ENCODE measurements at places on chromosomes 16 and 17.
A peak's percentile ranks its signal among the peaks of the same experiment; 100 is the strongest.

- DNase-seq = no peak
Observed at GRCh38 chr17:44335564-44335963, 9.5 kb upstream of the GRN start.

DNA sequence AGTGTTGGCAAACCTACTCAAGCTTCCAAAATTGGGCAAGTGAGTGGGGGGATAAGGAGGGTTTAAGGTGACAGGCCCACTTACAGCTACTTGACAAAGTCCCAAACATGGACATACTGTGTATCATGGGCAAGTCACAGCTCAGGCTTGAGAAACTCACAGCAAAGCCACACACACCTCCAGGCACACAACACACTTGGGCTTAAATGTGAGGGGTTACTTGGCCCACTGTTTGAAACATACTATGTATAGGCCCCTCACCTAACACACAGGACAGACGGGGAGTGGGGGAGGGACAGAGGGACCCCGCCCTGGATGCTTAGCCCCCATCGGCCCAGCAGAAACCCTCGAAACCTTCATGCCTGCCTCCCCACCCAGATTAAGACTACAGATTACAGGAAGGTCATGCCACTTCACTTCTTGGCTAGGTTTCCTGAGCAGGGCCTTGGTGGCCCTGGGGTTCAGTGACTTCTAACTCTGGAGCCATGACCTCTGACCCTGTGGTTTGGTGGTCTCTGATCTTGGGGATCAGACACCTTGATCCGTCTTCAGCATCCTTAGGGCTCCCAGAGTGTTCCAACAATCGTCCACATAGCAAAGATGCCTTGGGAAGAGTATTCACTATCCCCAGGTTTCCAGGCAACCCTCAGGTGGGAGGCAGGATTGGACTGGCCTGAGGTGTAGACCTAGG lies 2.3 kb upstream of the SAMD14 start:
- DNase-seq = peak; percentile 51

DNA sequence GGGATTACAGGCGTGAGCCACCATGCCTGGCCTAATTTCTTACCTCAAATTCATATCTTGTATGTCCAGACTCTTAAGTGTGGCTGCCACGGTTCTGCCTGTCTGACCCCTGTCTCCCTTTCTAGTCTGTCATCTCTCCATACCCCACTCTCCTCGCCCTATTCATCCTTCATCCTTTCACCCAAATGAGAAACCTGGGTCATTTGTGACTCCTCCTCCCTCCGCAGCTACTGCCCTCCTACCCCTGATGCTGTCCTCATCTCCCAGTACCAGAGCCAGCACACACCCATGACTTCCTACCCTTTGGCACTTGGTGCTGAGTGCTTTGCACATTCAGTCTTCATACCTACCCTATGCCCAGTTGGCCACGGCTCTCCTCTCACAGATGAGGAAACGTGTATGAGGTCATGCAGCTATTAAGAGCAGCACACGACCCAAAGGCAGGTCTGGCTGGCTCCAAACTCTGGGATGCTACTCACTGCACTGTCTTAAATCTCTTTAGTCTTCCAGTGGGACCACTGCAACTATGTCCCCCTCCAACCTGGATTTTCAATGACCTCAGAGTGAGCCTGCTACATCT lies 1.6 kb downstream of the SPATA32 start:
- DNase-seq = no peak

DNA sequence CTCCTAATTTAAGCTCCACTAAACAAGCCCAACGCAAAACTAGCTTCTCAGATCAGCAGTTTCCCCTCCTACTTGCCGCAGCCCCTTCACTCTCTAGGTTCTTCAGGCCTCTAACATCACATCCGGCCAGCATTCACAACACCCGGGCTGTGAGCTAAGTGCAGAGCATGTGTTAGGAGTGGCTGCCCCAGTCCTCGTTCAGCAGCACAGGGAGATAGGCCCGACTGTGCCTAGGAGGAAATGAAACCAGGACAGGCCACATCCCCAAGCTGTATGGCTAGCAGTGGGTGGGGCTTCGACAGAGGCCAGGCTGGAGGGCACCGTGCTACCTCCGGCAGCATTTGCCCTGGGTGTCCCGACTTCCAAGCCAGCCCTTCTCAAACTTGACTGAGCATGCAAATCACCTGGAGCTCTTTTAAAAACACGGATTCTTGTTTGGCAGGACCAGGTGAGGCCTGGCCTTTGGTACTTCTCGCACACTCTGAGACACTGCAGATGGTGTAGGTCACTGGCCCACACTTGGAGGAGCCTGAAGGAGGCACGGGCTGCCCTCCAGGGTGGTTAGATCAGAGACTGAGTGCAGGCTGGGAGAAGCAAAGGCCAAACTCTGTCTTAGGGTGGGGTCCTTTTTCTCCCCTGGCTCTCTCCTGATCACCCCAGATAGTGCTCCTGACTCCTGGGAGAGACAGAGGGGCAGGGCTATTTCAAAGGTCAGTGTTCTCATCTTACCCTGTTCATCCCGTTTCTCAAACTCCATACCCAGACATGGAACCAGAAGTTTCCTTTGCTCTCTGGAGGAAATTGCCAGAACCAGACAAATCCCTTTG lies 202.0 kb downstream of the C16orf78 start:
- peak; percentile 79 for DNase-seq

DNA sequence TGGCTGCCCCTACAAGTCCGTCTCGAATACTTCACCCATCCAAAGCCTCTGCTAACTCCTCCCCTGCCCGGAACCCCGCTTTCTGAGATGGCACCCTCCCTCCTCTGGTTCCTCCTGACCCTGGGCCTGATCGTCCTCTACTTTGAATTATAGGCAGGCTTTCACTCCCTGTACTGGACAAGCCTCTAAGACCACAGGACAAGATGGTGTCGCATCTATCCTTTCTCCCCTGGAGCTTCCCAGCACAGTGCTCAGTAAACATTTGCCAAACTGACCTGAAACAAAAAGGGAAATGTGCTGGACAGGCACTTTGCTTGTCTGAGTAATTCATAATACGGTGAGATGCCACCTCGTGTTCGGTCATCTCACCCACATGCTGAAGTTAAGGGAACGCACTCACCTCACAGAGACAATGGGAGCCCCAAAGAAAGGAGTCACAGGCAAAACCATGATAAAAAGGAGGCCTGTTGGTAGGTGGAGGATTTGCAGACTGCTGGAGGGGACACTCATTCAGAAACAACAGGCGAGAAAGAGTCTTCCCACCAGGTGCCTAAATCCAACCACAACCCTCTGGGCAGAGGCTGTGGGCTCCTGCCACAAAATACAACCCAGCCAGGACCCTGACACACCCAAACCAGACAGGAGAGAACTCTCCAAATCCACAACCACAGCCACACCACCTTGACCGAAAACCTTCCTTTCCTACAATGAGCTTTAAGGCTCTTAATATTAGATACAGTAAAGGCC lies 28.2 kb downstream of the SNN start:
- no peak for DNase-seq

- DNase-seq = no peak
Observed at GRCh38 chr17:4317610-4318009, 48.9 kb downstream of the UBE2G1 start.

- no peak for DNase-seq
Observed at GRCh38 chr17:205148-205669, 23.8 kb upstream of the DOC2B start.

DNA sequence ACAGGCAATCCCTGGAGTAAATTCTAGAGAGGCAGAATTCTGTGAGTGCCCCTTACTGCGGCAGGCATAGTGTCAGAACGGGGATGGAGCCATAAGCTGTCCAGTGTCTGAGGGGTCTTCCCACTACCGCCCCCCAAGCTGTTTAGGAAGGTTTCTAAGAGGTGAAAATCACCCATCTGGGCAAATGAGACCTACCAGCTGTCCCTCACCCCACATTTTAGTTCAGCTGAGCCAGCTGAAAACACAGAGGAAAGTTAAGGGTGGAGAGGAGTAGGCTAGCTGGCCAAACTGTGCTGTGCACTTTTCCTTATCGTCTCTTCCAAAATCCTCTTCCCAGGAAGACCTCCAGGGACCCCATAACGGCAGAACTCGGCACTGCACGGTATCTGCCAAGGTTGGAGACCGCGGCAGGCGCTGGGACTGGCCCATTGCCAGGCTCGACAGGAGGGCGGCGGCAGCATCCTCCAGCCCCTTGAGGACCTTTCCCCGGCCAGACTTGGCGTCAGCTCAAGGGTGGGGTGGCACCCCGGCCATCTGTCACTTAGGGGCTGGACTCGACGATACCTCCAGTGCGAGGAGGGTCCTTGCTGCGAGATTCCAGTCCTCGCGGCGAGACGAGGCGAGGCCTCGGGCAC lies 955 bp downstream of the ACLY start:
- DNase-seq = no peak

GRCh38 chr17:75031972-75032719 lies 14.6 kb downstream of the ATP5PD start:
- DNase-seq = peak; percentile 72

DNA sequence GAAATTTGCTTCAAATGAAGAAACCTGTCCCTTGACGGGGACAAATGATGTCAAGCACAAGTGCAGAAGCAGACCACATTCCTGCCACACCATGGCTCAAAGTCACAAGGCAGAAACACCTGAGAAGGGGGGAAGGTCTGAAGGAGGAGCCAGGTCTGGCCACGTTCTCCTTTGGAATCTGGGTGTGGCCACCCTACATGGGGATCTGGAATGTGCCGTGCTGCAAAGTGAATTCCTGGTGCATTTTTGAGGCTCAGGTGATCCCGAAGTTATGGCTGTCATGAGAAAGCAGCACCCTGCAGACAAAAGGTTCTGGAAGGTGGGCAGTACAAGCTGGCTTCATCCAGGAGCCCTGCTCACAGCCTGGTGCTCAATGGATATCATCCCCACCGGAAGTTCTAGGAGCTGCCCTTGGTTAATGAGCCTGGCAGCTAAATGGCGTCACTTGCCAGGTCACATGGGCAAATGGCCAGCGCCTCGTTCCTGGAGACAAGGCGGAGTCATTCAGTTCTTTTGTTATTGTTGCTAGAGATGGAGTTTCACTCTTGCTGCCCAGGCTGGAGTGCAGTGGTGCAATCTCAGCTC lies 20.1 kb upstream of the ADCY9 start:
- DNase-seq = no peak

DNA sequence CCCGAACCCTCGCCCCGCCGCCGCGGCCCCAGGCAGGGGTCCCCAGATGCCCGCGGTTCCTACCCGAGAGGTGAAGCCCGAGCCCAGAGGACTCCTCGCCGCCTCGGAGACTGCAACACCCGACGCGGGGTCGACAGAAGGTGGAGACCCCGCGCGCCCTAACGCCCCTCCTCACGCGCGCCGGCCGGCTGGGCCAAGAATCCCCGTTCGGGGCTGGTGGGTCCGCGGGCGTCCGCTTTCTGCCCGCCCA lies 515 bp downstream of the SUMO2 start:
- no peak for DNase-seq

GRCh38 chr17:50903604-50904517 lies 37.7 kb upstream of the TOB1 start:
- no peak for DNase-seq

DNA sequence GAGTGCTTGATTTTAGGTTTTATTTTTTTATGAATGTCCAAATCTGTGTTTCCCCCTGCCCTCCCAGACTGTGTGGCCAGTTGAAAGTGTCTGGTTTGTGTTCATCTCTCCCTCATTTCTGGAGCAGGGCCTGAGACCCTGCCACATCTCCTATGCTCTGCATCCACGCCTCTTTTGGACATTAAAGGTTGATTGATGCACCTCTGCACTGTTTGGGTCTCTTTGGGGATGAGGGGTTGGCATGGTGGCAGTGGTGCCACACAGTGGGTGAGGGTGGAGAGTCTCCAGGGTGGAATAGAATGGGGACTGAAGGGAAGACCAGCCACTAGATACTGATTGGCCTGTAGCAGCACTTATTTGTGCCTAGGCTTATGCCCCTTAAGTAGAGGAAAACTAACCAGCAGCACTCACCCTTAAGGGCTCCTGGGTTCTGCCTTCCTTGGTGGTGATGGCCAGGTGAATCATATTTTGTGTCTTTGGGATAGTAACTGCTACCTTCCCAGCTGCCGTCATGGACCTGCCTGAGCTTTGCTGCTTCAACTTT lies 7.9 kb downstream of the DYNLL2 start:
- DNase-seq = no peak

GRCh38 chr17:36696805-36697204 lies 95.4 kb downstream of the MRM1 start:
- no peak for DNase-seq

DNA sequence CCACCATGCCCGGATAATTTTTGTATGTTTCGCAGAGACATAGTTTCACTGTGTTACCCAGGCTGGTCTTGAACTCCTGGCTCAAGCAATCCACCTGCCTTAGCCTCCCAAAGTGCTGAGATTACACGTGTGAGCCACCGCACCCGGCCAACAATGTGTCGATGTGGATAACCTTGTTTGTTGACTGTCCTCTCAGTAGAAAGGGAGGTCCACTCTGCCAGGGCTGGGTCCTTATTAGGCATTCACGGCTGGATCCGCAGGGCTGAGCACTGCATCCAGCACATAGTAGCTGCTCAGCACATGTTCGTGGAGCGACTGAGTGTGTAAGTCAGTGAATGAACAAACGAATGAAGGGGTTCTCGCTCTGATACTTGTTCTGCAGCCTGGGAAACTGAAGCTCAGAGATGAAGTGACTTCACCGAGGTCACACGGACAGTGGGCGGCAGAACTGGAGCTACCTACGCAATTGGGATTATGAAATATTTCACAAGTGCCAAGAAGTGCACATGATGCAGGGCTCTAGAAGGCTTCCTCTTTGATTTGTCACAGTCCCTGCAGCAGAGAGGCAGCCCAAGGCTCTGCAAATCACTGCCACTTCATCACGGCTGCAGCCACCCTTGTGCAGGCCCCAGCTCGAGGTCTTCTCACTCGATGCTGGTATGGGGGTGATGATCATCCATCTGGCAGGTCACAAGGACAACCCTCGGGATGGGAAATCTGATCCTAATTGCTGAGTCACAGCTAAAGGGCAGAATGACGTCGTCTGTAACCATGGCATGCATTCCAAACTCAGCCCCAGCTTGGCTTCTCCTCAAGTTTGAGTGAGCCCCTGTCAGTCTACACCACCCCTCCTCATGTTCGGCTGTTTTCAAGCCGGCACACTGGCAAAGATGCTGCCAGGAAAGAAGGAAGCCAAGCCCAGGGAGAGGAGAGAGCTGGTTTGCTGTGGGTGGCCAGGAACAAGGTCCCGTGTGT lies 28.0 kb upstream of the SNN start:
- DNase-seq = no peak

DNA sequence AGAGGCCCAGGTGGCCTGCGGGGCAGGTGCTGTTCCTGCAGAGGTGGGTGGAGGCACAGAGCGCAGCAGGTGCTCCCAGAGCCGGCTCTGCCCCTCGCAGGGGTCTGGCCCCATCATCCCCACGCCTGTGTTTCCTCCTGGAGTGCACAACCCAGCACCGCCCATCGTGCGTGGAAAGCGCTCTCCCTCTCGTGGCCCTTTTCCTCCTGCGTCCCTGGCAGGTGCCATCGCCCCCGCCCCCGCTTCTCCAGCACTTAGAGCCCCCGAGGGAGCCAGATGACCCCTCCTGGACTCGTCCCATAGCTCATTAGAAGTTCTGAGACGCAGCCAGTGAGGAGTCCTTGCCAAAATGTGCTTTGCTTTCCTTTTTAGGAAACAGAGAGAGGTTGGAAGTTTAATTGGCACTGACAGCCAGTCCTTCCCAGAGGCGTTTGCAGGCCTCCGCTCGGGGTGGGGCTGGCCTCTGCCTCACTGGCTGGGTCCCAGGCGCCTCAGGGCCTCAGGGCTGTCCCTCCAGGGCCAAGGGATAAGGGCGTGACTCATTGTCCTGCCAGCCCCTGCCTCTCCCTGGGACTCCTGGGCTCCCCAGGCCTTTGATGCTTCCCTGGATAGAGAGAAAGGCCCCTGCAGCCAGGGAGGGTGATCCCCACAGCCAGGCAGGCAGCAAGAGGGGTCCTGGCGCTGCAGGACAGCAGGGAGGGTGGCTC lies 32.2 kb upstream of the CHMP6 start:
- no peak for DNase-seq
